T-cell (primary cell): ENCODE measurements at places on chromosomes 1 and 21.

- DNase-seq, result no peak
Measured at GRCh38 chr1:234244482-234244881, 128.8 kb upstream of the COA6 start.

DNA sequence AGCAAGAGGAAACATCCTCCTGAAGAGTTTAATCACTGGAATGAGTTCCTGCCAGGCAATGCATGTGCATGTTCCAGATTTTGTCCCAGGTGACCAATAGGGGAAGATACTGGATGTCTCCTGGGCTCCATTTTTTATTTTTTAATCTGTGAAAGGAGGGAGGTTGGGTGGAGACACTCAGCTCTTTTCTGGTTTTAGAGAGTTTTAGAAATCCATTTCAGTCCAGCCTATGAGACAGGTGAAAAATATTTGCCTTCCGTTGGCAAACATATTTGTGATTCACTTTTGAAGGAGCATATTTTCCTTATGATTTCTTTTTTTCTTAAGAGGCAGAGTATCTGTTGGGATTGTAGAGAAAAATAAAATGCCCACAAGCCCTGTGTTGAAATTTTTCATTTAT is 70.7 kb downstream of the ABCA4 start:
- DNase-seq, result no peak

- DNase-seq, result peak; percentile 90
Measured at GRCh38 chr1:53196485-53197290, at the start of gene CPT2. Gene CPT2, plus strand, starts transcription at chr1:53196824. Its CDS starts 120 bp downstream, at chr1:53196944.

GRCh38 chr1:12387641-12388040 is 157.8 kb downstream of the VPS13D start:
- no peak for DNase-seq

DNA sequence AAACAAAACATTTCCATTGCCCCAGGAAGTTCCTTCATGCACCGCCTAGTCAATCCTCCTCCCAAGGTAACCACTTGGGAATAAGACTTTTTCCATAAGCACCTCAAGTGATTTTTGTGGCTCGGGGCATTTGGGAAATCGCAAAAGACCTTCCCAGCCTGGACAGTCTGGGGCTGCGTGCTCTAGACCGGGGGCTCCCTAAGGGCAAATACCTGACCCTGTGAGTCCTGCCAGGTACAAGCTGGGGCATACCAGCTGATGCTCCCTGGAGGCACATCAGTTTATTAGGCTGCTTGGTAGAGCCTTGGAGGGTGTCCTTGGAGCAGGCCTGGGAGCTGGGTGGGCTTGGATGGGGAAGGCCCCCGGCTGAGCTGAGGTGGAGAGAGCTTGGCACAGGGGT is 34.4 kb downstream of the ALPL start:
- DNase-seq, result no peak

- peak; percentile 33 for DNase-seq
Measured at GRCh38 chr1:172746091-172746949, 87.4 kb downstream of the FASLG start.

- no peak for DNase-seq
Measured at GRCh38 chr1:234127026-234127671, 222.7 kb downstream of the SLC35F3 start.

- no peak for DNase-seq
Measured at GRCh38 chr1:99650773-99651437, 5.0 kb downstream of the PALMD start.

DNA sequence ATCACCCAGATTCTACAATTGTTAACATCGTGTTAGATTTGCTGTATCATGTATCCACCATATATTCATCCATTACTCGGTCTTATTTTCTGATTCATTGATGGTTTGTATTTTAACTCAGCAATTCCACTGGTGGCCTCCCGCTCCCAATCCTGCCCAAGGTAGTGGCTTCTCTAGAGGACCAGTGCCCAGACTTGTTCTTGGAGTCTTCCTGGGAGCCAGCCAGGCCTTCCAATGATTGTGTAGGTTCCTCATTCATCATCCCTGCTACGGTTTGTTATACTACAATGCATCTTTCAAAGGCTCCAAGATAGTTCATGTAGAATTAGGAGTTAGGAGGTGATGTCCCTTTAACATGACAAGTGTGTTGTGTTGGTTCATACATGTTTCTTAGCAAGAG is 451.1 kb downstream of the SETD4 start:
- DNase-seq, result no peak

GRCh38 chr1:61887931-61888564 is 145.8 kb downstream of the PATJ start:
- no peak for DNase-seq

GRCh38 chr1:53502641-53503432 is 43.6 kb downstream of the DMRTB1 start:
- DNase-seq, result no peak

- DNase-seq, result no peak
Measured at GRCh38 chr1:94317790-94318188, 80.4 kb upstream of the ARHGAP29 start.
